ENCODE measurements at places on chromosomes 16 and 17.

GRCh38 chr16:65950211-65950610, 416.3 kb upstream of the CDH5 start:
- no peak for DNase-seq

DNA sequence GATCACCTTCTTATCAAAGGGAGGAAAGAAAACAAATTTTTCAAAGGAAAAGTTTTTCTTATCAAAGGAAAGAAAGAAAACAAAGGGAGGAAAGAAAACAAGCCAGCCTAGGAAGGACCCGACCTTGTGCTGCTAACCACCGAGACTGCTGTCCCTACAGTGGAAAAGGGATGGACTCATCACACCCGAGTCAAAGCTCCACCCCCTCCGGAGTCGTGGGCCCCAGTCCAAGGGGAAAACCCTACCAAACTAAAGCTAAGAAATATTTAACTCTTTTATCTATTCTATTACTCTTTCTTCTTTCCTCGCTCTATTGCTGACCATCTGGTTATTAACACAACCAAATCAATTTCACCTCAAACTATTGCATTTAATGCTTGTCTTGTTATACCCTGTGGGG, 6.1 kb upstream of the ENDOV start:
- no peak for DNase-seq

DNA sequence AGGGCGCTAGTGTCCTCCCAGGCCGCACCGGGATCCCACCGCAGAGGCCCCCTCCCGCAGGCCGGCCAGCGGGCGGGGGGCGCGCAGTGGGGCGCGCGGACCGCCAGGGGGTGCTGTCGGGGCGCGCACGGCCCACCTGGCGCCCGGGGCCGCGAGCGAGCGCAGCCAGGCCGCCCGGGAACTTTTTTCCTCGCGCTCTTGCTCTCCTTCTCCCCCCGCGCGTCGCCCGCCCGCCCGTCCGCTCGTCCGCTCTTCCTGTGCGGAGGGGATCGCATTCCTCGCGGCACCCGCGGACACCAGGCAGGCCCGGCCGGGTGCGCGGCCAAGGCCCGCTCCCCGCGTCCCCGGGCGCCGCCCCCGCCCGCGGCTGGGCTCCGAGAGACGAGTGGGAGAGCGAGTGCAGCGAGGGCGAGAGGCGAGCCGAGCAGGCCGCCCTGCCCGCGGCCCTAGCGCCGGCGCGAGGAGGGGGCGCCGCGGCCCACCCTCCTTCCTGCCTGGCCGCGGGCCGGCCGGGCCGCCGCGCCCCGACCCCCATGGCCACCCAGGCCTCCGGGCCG, at the start of gene RAI1:
TSS of gene RAI1 (plus strand) at position 272 of the 557 bp plus-strand sequence. CDS start 111,491 bp downstream, outside the sequence.
- DNase-seq, result peak; percentile 76

GRCh38 chr16:25048146-25048618, 33.0 kb upstream of the ARHGAP17 start:
- no peak for DNase-seq

GRCh38 chr17:1216217-1217088, 36.7 kb upstream of the ABR start:
- DNase-seq, result no peak

- DNase-seq, result peak; percentile 94
These were observed 8.3 kb upstream of the HEATR6 start for GRCh38 chr17:60086818-60087591.

GRCh38 chr17:77422748-77423113, 282.0 kb downstream of the SEC14L1 start:
- peak; percentile 96 for DNase-seq

- DNase-seq, result no peak
These were observed 56.4 kb downstream of the MPRIP start for GRCh38 chr17:17098551-17099179.

GRCh38 chr17:37726891-37727675, 17.8 kb downstream of the HNF1B start:
- no peak for DNase-seq

GRCh38 chr17:62860962-62861873, 53.1 kb upstream of the MARCHF10 start:
- no peak for DNase-seq

- peak; percentile 31 for DNase-seq
These were observed 6.4 kb downstream of the HAS3 start for GRCh38 chr16:69111876-69112230.

- peak; percentile 86 for DNase-seq
These were observed 461.0 kb upstream of the C16orf82 start for GRCh38 chr16:26605626-26606271.

DNA sequence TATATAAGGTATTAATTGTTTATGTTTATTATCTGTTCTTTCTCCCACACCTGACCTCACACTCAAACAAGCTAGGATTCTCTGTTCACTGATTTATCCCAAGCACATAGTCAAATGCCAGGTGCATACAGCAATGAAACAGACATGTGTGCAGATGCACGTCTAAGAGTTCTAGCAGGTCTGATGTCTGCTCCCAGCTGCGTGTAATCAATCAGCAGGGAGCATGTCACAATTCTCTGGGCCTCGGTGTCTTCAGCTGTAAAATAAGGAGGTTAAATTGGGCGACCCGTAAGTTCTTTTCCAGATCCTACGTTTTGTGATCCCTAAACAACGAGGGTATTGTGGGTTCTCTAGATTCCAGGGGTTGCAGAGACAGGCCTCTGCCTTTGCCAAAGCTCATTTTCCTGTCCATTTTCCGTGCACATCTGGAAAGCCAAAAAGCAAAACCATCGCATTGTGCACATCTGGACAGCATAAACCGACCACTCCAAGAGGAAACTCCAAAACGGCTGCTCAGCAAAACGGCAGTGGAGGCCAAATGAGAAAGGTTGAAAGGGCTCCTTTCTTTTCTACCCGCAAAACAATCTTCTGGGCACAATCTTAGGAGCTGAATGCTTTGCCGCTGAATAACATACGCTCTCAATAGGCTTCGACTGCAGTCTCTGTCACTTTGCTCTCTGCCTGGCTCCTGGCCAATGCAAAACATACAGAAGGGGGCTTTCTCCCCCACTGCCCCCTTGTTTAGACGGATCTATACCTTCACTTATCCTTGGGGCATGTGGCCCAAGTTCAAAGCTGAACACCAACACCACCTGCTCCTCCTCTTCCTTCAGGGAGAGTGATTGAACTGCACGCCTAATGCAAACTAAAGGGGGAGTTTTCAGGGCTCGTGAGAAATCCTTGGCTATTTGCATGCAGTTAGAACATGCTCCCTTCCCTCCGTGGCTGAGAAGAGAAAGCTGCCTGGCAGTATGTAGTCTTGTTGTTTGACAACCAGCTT, 426.3 kb downstream of the SLC39A11 start:
- peak; percentile 12 for DNase-seq

DNA sequence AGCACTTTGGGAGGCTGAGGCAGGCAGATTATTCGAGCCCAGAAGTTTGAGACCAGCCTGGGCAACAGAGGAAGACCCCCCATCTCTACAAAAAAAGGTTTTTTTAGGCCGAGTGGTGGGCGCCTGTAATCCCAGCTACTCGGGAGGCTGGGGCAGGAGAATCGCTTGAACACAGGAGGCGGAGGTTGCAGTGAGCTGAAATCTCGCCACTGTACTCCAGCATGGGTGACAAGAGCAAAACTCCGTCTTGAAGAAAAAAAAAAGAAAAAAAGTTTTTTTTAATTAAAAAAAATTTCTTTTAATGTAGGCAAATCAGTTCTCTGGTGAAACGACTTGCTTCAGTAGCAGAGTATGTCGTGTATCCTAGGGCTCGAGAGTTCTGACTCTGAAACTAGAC, 10.9 kb downstream of the HSD3B7 start:
- no peak for DNase-seq

DNA sequence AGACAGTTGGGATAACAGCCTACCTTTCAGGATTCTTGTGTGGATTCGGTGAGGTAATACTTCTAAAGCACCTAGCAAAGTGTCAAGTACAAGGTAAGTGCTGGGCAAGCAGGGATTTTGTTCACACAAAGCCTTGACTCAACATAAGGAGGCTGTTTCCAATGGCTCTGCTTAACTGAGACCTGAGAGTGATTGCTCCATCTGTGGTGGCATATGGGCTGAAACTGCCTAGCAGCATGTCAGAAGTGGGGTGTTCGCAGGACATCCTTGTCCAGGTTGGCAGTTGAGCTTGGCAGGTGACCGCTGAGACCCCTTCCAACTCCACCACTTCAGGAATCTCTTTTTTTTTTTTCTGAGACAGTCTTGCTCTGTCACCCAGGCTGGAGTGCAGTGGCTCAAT, 19.8 kb downstream of the IL4R start:
- peak; percentile 27 for DNase-seq

DNA sequence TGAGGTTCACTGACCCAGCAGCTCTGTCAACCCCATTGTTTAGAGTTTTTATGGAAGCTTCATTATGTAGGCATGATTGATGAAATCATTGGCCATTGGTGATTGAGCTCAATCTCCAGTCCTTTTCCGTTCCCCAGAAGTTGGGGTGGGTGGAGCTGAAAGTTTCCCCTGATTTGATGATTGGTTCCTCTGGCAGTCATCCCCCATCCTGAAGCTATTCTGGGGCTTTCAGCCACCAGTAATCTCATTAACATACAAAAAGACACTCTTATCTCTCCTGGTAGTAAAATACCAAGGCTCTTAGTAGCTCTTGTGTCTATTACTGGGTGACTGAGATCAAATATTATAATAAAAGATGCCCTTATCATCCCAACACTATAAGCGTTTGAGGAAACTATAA, 67.1 kb downstream of the TANC2 start:
- no peak for DNase-seq

- no peak for DNase-seq
These were observed 195.5 kb downstream of the COPRS start for GRCh38 chr17:31663576-31663975.

GRCh38 chr16:620700-621525, 9.9 kb upstream of the WFIKKN1 start:
- peak; percentile 46 for DNase-seq

GRCh38 chr16:76970087-76970744, 220.8 kb upstream of the MON1B start:
- DNase-seq, result no peak

Data from NCI-H2171 treated with DMSO at 0.1 percent for 48 hours (cell line).